ENCODE measurements at places on chromosomes 5 and 9.

DNA sequence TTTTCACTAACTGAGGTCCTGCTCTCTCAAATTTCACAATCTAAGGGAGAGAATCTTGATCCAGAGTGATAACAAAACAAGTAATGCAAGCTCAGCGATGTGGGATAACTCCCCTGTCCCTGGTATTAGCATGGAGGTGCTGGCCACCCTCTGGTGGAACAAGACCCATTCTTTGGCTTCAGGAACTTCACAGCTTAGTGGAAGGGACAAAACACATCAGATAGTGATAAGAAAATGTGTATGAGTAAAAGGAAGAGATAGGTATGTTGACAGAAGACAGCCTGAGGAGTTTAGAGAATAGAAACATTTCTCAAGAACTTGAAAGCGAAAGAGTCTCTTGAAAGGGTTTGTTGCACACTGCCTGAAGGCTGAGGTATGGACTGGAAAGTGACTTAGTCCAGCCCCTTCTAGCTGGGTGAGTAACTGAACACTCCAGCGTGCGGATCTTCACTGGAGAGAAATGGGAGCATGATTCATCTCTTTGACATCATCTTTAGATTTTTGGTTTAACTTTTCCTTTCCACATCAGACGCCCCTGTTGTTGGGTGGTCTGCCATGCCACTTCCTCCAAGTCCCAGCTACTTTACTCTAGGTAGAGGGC is 25.4 kb upstream of the ZSWIM6 start:
- no peak for DNase-seq

- DNase-seq: no peak
Observed at GRCh38 chr9:134677743-134678142, 36.1 kb downstream of the COL5A1 start.

- peak; percentile 70 for DNase-seq
Observed at GRCh38 chr5:36692791-36693763, 86.7 kb downstream of the SLC1A3 start.

DNA sequence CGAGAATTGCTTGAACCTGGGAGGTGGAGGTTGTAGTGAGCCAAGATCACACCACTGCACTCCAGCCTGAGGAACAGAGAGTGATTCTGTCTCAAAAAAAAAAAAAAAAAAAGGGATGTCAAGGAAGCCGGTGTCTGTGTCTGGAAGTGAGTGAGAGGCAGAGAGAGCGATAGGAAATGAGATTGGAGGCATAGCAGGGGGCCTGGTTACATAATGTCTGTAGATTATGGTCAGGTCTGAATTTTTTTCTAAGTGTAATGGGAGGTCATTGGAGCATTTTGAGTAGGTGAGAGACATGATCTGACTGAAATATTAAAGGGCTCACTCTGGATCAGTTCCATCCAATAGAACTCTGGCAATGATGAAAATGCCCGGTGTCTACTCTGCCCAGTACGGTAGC is 40.4 kb upstream of the CTNNA1 start:
- no peak for DNase-seq

DNA sequence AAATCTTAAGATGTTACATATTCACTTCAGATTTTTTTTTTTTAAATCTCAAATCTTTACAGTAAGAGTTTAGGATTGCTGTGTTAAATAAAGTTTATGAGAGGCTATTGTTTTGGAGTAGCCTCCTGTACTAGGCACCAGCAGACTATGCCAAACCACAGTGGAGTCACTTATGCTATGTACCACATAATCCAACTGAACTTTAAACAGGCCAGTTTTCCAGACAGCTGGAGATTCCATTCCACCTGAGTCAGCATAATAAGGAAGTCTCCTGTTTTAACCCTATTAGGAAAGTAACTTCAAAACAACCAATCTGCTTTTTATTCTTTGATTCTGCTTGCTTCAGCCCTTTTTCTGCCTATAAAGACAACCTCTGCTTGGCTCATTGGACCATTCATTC is 205.2 kb downstream of the CSNK1G3 start:
- DNase-seq: no peak

- DNase-seq: no peak
Observed at GRCh38 chr5:180085837-180086236, 14.3 kb upstream of the RNF130 start.

DNA sequence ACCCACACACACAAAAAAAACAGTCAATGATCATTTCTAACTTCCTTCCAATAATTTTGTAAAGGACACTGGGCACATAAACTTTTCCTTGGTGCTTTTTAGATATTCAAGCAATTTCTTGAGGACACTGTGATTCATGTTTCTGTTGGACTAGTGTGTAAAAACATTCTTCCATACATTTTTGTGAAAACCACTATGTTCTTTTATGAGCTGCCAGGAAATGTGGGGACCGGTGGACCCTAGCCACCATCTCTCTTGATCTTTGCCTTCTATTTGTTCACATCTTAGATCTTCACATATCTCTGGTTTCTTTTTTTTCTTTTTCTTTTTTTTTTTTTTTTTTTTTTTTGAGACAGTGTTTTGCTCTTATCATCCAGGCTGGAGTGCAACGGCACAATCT is 287.4 kb downstream of the GLIS3 start:
- no peak for DNase-seq

DNA sequence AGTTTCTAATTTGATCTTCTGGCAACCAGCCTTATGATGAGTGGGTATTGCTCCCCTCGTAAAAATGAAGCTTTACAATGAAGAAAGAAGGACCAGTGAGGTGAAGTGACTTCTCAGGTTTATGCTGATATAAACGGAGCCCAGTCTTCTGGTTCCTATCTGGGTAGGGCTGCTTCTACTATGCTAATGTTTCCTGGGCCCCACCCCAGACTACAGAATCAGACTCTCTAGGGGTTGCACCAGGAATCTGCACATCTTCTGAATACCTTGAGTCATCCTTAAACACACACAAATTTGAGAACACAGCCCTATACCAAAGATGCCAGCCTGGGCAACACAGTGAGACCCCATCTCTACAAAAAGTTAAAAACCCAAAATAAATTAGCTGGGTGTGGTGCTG is 16.2 kb downstream of the BTF3 start:
- no peak for DNase-seq

GRCh38 chr5:57695179-57695578 is 212.6 kb upstream of the ACTBL2 start:
- no peak for DNase-seq

DNA sequence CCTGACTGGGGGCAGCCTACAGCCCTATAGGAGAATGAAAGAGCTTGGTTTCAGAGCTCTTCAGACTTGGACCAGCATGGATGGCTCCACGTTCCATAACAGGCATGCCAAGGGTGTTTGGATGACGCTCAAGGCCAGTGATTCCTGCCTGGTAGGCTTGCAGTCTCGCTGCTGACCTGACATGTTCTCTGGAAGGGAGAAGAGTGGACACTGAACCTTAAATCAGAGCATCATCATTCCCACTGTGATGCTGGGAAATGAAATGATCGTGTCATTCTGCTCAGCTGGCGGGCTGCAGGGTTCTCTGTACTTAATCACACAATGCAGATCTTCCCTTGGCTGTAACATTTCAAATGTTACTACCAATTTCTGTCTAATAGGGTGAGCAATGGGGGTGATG is 57.0 kb downstream of the CFAP90 start:
- DNase-seq: no peak

DNA sequence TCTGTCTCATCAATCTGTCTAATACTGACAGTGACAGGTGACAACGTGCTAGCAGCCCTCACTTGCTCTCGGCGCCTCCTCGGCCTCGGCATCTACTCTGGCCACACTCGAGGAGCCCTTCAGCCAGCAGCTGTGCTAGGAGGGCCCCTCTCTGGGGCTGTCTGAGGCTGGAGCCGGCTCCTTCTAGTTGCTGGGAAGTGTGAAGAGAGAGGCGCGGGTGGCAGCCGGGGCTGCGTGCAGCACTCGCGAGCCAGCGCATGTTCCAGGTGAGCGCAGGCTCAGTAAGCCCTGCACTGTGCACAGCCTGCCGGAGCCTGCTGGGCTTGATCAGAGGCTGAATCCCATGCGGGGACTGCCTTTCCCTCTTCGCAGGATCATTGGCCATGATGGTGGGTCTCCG is 330.7 kb downstream of the CDH10 start:
- DNase-seq: no peak

DNA sequence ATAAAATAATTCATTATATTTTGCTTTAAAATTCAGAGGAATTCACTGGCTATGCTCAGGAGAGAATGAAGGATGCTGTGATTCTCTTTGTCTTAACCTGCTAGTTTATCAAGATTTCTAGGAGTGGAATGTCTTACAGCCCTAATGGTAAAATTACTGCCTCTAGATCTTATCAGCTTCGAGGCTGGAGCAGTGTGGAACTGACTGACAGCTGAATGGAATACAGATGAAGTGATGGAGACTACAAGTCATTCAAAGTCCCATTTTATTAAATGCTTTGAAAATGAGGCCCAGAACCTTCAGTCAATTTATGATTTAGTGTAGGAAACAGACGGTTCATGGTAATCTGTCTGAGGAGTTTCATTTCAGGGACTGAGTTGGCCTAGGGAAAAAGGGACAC is 202.1 kb downstream of the RFX3 start:
- no peak for DNase-seq

DNA sequence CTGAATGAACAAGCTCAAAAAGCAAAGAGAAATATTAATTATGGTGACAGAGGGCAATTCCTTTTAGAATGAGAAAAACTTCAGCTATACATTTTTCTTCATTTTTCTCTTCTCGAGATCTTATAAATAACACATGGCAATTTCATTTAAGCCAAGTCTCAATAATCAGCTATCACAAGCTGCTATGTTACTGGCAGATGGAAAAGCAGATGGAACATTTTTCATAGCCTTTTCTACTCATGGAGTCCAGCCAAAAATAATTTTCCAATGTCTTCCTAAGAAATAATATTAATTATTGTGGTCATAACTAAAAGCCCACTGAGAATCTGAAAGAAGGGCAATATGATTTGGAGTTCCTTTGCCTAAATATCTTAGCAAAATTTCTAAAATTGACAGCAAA is 35.6 kb downstream of the SKIC3 start:
- DNase-seq: no peak

DNA sequence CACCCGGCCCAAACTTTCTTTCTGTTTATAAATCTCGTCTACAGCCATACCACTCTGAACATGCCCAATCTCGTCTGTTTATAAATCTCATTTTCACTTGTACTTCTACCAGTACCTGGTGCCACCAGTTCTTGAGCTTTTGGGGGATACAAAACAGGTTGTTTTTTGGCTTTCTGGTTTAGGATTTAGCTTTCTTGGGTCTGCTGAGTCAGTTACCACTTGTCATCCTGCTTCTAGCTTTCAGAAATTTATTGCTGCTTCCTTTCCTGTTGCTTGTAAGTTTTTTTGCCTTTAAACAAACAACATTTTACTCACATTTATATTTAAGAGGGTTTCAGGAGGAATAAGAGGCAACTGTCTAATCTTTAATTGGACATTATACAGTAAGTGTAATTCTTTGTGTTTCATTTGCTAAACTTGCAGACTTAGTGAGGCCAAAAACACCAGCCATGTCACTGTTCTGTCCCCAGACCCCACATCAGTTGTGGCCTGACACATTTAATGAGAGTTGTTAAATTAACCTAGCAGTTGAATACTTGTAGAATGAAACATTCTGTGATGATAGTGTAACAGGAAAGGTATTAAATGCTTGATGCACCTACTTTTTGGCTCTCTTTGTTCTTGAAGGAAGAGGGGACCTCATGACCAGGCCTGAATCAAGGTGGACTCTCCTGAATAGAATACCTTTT is 11.8 kb downstream of the NDFIP1 start:
- no peak for DNase-seq

GRCh38 chr5:11854936-11855335 is 49.3 kb downstream of the CTNND2 start:
- DNase-seq: no peak

DNA sequence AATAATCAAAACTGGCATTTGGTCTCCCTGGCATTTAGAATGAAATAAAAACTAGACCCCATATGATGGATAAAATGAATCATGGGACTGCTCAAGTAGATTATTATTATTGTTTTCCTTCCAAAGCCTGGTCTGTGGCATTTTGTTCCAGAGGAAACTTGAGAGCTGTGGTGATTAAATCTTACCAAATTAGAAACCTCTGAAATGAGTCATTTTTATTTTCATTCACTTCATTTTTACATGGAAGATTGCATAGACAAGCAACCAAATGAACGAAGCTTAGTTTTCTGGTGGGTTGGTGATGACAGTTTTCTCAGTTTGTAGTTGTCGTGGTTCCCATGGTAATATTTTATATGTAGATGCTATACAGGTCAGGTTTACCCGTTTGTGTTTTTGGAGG is 23.4 kb downstream of the PAM start:
- DNase-seq: no peak

DNA sequence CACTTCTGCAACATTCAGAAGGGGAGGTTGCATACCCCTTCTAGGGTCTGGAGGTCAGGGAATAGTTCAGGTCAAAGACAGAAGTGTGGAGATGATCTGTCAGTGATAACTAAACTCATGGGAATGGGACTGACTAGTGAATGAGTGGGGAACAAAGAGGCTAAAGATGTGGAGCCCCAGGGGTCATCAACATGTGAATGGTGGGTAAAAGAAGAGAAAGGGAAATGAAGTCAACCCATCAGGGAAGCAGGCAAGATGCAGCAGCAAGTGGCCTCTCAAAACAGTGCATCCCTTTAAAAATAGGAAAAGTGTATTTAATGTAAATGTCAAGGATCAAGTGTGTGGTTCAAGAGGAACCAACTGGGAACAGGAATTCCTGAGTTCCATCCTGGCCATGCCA is 69.9 kb downstream of the PLPPR1 start:
- no peak for DNase-seq

DNA sequence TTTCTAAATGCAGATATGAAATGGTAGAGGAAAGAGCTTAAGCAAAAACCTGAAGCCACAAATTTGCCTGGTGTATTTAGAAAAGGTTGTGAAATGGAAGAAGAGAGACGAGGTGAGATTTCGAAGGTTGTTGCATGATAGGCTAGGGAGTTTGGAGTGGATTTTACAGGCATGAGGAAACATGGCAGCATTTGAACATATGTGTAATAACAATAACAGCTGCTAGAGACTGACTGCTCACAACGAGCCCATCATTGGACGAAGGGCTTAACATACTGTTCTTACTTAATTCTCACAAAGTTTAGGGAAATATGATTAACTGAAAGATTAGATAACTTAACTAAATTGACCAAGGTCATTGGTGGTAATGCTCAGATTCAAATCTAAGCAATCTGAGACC is 108.1 kb downstream of the JAKMIP2 start:
- no peak for DNase-seq

DNA sequence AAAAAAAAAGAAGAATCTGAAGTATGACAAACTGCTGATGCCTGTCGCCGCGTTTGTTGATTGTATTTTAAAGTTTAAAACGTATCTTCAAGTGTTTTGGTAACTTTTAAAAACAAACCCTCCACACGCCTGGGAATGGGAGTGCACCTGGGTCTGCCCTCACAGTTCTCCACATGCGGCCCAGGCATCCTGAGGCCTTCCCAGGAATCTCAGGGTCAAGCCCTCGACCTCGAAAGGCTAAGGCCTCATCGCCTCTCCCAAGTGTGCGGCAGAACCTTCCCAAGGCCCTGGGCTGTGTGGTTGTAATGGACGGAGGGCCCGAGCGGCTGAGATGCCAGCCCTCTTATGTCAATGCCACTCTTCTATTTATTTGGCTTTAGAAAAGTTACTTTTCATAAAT is 94.4 kb downstream of the CAMSAP1 start:
- DNase-seq: no peak

GRCh38 chr5:38515646-38516045 is 40.8 kb downstream of the LIFR start:
- DNase-seq: no peak

GRCh38 chr5:66745297-66745696 is 149.1 kb downstream of the MAST4 start:
- no peak for DNase-seq
